ENCODE measurements at places on chromosomes 2 and 18.

DNA sequence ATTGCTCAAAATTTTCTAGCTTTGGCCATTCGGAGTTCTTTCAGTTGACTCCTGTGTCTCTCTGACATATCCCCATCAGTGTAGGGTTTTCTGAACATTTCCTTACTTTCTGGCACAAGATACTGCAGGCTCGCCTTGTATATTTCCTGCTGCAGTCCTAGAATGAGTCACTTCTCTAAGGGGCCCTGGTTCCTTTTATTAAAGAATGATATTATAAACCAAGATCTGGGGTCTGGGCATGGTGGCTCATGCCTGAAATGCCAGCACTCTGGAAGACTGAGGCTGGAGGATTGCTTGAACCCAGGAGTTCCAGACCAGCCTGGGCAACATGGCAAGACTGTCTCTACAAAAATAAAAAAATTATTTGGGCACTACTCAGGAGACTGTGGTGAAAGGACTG is 3.0 kb upstream of the RPL37A start:
- DNase-seq = no peak

- no peak for DNase-seq
Observed at GRCh38 chr2:65532937-65533336, 100.5 kb upstream of the SPRED2 start.

DNA sequence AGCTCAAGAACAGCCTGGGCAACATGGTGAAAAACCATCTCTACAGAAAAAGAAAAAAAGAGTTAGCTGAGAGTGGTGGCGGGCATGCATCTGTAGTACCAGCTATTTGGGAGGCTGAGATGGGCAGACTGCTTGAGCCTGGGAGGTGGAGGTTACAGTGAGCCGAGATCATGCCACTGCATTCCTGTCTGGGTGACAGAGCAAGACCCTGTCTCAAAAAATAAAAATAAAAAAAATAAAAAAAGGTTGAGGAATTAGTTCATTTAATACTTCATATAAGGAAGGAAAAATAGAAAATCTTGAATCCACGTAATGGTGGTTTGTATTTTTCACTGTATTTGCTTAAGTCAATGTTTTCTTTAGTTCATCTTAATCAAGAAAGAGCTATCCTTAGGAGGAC is 241.7 kb downstream of the TGIF1 start:
- no peak for DNase-seq

- DNase-seq = no peak
Observed at GRCh38 chr2:158134655-158135054, 33.0 kb downstream of the UPP2 start.

DNA sequence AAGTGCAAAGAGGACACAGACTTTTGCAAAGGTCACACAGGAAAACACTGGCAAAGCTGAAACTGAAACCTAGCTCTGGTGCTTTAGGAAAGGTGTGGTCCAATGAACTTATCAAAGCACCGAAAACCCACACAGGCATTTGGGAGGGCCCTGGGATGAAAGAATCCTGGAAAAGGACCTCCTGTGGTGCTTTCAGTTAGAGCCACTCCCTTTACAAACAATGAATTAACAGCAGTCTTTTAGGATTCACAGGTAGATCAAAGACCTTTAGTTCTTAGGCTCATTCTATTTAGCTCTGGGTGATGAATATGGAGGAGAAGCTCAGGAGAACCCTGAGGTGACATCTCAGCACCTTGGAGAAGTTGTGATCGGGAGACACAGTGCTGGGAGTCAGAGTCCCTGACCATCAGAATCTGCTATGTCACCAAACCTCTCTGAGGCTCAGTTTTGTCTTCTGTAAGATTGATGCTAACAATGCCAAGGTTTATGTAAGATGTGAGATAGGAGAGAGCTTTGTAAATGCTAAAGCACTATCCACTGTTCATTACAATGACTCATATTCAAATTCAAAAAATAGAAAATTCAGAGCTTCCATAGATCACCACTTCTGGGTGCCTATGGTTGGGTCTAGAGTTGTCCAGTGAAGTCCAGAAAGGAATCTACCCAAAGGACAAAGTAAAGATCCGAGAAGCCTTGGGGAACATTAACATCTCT is 39.3 kb downstream of the VSNL1 start:
- DNase-seq = no peak

- DNase-seq = no peak
Observed at GRCh38 chr2:231211486-231211885, 13.1 kb downstream of the ARMC9 start.

- DNase-seq = no peak
Observed at GRCh38 chr2:240355001-240355891, 80.2 kb upstream of the GPC1 start.

DNA sequence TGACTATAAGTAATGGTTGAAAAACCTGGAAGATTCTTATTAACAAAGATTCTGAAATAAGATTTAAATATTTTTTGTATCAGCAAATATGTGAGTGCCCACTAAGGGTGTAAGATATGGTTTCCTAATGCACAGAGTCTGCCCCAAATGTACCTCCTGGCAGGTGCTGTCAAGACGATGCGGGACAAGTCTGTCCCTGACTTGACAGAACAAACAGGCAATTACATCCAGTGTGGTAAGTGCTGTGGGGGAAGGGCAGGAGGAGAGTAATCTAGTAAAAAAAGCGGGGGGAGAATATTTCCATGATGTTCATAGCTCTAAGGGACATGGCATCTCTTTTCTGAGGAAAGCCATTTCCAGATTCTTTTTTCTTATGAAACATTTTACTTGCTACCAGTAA is 127.5 kb downstream of the COL4A4 start:
- no peak for DNase-seq

GRCh38 chr2:242098445-242099128 is 229.1 kb downstream of the RTP5 start:
- DNase-seq = no peak

- DNase-seq = no peak
Observed at GRCh38 chr18:58338961-58339592, 289.8 kb downstream of the ALPK2 start.

GRCh38 chr2:82837588-82838304 is 1621.3 kb downstream of the SUCLG1 start:
- no peak for DNase-seq

- no peak for DNase-seq
Observed at GRCh38 chr2:85276571-85277118, 51.1 kb downstream of the TGOLN2 start.

- DNase-seq = no peak
Observed at GRCh38 chr2:10301941-10302478, 694 bp upstream of the HPCAL1 start.

DNA sequence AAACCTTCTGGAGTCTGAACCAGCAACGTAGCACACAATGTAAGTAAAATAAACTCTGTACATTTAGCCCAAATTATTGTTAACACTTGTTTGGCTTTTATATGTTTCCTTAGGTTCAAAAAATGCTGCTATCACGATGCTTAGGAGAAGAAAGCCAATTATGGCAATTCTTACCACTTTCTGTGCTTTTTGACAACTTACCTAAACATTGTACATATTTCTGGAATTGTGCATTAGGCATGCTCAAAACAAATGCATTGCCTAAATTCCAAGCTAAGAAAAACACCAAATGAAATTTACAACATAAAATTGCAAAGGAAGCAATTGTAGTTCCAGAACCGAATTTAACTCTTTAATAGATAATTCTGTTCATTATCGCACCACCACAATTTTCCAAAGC is 585.6 kb upstream of the DSEL start:
- no peak for DNase-seq

DNA sequence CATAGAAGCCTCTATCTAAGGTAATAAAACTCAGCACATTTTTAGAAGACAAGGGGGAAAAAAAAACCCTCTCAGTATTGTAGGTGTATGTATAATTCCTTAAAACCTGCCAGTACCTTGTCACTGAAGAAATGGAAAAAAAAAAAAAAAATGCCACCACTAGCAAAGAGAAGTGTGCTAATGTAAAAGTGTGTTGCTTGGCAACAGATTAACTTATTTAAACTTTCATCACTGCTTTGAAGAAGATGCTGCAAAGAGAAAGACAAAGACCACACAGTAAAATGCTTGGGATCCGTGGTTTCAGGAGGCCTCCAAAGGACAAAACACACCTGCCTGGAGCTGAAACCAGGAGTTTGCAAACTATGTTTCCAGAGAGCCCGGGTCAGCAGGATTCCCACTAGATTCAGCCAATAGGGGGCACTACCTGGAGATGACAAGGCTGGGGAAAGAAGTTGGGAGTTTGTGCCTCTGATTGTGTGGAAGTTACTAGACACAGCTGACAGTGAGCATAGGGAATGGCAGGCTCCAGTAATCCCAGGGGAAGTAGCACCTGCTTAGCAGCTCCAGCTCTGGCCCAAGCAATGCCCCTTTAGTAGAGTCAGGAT is 169.1 kb upstream of the TRIB2 start:
- DNase-seq = no peak

DNA sequence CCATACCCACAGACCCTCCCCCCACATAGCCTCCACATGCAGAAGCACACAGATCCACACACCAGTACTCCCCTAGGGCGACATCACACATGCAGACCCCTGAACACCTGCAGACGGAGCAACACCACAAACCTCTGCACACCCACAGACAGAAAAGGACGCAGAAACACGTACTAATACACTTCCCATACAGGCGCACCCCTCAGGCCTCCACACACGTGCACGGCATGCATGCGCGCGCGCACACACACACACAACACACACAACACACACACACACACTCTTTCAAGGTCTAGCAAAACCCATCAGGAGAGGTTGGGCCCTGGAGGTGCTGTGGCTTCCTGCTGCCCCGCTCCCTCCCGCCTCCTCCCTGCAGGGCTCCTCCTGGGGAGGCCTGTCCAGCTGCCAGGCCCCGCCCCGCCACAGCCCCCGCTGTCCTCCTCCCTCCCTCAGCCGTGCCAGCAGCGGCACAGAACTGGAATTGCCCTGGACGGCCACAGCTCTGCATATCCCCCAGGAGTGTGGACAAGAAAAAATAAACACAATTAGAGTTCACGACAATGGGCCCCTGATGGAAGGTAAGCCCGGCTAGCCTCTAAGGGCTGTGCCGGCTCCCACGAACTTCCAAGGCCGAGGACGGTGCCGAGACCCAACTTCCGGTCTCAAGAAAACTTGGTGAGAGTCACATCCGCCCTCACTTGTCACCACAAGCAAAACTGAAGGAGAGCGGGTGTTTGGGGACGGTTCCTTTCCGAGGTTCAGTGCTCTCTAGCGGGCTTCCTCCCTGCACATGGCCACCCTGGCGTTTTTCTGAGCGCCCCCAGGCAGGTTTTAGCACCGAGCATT is 6.8 kb downstream of the ZFP36L2 start:
- peak; percentile 90 for DNase-seq

GRCh38 chr2:1744151-1744445 is 217 bp downstream of the PXDN start:
- no peak for DNase-seq

DNA sequence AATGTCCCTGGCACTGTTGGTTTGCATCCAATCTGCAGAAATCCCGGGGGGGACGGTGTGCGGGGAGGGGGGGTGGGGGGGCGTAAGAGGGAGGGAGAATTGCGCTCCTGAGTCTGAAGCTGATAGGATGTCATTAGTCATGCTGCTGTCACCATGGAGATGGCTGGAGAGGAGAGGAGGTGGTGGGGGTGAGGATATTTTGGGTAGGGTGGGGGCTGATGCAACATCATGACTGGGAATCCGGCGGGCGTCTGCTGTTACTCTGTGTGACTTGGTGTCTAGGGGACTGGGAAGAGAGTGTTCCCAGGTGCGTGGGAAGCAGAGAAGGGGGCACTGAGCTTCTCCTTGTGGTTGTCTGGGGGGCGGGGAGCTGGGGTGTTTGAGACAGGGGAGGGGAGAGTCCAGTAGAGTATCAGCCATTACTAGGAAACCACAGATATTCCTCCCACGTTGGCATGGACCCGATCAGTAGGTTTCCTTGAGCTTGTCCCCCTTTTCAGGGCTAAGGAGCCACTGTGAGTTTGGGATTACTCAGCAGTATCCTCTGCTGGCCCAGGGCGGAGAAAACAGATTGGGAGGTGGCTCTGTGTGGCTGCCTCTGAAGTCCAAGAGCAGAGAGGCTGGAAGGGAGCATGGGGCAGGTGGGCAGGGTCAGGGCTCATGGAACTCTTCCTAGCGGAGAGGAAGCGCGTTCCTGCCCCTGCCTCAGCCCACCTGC is 18.9 kb downstream of the TET3 start:
- no peak for DNase-seq

DNA sequence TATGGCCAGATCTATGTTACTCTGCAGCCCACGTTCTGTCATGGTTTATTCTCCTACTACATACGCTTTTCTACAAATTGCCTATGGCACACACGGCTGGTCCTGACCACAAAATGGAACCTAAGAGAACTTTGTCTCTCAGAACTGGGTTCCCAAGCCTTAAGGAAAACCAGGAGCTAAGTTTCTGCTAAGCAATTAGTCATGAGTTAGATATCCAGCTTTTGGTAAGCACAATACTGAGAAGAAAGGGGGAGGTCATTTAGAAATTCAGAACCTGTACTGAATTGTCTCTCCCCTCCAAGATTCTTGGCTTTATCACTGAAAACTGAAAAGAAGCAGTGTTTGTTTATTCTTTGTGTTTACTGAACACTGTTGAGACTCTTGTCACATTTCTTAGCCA is 283.5 kb upstream of the TANK start:
- no peak for DNase-seq

GRCh38 chr2:128513116-128513960 is 194.7 kb upstream of the HS6ST1 start:
- DNase-seq = no peak

GRCh38 chr18:2680216-2680792 is 24.8 kb downstream of the SMCHD1 start:
- DNase-seq = no peak

DNA sequence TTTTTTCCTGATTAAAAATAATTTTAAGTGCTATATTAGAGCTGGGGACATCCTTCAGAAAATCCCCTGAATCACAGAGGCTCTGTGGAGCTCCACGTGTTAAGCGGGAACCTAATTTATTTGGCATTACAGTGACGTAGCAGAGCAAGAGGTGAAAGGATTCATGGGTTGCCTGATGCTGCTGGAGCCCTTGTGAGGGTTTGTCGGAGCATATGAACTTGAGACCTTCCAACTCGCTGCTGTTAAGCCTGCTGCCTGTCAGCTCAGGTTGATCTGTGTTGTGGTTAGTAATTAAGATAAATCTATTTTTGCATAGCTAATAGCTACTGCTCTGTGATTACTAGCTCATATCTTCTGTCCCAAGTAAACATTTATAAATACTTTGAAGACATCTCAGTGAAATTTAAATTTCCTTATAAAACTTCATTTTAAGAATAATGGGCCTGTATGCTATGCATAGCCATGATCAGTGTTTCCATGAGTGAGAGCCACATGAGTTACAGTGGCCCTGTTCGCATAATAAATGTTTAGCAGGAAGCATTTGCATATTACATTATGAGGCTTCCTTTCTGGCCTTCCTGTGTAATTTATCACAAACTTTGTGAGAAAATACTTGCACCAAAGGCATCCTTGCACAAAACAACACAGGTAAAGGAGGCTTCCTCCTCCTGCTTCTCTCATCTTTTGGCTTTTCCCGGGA is 438.9 kb downstream of the PTPRM start:
- no peak for DNase-seq

- no peak for DNase-seq
Observed at GRCh38 chr18:75896865-75897264, 469.4 kb upstream of the SMIM21 start.

GRCh38 chr2:83970217-83970929 is 488.7 kb downstream of the SUCLG1 start:
- DNase-seq = no peak

- no peak for DNase-seq
Observed at GRCh38 chr2:20077411-20077940, 26.0 kb upstream of the LAPTM4A start.

- DNase-seq = no peak
Observed at GRCh38 chr18:79405019-79405780, 9.5 kb downstream of the NFATC1 start.
